ENCODE measurements at places on chromosomes 13 and 19.

DNA sequence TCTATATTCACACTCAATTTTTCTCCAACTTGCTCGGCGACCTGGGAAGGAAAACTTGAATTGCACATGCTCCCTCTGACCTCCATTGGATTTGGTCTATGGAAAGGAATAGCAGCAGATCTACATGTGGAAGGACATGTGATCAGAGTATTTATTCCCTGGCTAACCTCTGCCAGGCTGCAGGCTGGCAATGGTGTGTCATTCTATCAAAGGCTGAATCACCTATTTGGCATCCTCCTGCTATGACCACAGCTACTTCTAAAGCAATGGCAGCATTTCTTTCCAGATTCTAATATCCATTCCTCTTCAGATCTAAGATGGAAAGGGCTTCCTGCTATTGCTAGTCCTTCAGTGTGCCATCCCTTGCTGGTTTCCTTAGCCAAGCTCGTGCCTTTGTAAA, 144.3 kb upstream of the FREM2 start:
- no peak for DNase-seq

GRCh38 chr13:64130600-64130999, 2715.0 kb upstream of the PCDH20 start:
- no peak for DNase-seq

GRCh38 chr13:91520952-91521351, 122.5 kb downstream of the GPC5 start:
- DNase-seq: no peak

GRCh38 chr13:23778002-23778652, 111.1 kb downstream of the MIPEP start:
- no peak for DNase-seq

- no peak for DNase-seq
Observed at GRCh38 chr19:52963247-52963618, 552 bp upstream of the ZNF816 start.

DNA sequence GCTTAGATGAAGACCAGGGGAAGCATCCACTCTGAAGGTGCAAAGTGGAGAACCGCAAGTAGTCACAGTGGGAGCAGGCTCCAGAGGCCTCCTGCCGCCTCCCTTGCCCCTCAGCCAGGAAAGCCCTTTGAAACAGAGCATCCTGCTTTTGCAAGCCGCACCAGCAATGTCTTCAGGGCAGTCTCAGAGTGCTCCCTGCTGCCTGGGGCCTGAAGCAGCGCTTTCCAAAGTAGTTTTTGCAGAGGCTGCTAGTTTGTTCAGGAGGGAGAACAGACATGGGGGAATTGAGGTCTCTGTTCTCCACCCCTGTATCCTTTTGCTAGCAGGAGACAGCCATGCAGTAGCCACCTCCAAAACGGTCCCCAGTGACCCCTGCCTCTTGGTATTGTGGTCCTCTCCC, 15.8 kb upstream of the POP4 start:
- DNase-seq: no peak

DNA sequence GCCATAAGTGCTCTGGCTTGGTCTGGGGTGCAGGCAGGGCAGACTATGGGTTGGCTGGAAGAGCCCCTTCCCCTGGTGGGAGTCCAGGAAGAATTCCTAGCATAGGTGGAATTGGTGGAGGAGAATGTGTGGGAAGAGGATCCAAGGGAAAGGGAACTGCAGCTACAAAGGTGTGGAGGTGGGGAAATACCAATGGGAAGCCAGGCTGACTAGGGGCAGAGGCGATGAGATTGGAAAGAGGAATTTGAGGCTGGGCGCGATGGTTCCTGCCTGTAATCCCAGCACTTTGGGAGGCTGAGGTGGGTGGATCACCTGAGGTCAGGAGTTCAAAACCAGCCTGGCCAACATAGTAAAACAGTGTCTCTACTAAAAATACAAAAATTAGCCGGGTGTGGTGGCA, 4.8 kb upstream of the SDHAF1 start:
- DNase-seq: no peak

- no peak for DNase-seq
Observed at GRCh38 chr13:105936816-105937215, 598.6 kb downstream of the EFNB2 start.

DNA sequence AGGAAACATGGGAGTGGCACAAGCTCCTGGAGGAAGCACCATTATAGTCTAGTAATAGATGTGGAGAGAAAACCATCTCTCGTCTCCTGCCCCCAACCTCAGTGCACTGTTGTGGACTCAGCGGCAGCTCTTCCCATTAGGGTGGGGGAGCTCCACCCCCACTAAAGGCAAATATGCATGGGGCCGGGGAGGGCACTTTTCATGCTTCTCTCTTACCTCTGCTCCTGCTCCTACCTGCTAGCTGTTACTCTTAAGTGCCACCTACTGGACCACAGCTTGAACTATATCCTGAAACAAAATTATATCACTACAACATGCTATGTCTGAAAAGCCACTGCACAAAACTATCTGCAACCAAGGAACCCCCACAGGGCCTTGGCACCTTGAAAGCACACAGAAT, 112.6 kb upstream of the DACH1 start:
- no peak for DNase-seq

GRCh38 chr13:73622381-73622780, 511.8 kb downstream of the KLF12 start:
- no peak for DNase-seq

DNA sequence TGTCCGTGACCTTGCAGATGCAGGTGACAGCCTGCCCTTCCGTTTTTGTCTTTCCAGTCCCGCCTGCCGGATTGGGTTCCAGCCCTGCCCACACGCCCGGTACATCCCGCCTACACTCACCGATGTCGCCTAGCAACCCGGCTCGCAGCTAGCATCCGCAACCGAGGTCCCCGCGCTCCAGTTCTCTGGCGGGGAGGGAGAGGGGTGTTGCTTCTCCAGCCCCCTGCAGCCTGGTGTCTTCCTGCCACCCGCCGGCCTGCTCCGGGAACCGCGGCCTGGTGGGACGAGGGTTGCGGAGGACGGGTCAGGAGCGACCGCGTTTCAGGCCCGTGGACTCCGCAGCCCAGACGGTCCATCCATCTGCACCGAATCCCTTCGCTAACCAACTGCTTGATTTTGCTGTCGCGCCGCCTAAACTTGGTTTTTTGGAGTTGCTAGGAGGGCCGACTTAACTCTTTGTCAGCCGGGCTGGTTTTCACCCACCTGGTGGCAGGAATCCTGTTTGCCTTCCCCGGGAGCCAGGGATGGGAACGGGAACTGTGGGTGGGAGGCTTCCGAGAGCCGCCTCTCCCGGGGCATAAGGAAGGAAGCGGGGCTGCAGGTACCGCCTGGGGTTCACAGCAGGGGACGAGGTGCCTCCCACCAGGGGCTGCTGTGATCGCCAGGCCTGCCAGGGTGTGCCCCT, 15.4 kb upstream of the MATK start:
- DNase-seq: no peak

DNA sequence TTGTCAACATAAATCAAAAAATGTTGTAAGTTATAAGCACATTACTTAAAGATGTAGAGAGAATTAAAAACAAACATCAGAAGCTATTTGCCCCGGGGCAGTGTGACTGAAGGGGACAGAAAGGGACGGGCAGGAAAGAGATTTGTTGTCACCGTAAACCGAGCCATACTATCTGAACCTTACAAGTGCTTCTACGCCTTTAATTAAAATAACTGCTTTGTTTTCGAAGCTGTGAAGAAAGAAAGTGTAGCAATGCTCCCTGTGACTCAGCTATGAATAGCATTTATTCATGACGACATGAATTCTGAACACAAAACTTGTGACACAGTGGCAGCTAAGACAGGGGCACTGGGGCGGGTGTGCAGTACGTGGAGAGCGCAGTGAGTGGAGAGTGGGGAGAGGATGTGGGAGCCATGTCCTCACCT, 30.0 kb downstream of the ZNF787 start:
- DNase-seq: no peak

DNA sequence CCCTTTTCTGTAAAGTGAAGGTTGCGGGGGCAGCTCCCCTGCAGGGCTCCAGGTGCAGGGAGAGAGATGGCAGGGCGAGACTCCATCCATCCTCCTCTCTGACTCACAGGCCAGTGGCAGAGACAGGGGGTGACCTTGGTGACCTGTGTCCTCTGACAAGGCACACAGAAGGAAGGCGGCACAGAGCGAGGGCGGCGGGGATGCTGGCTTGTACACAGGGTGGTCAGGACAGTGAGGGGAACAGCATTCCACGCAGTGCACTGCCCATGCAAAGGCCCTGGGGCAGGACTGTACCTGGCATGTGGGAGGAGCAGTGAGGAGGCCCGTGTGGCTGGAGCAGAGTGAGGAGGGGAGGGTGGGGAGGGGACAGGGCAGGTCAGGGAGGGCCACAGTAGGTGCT, 7.7 kb downstream of the NDUFA11 start:
- no peak for DNase-seq

Data from AG04449 (cell line).